ENCODE measurements at places on chromosomes 5 and 9.

- DNase-seq = no peak
Measured at GRCh38 chr9:14542071-14542470, 151.2 kb downstream of the ZDHHC21 start.

- no peak for DNase-seq
Measured at GRCh38 chr5:89968958-89969381, 440.6 kb downstream of the CETN3 start.

DNA sequence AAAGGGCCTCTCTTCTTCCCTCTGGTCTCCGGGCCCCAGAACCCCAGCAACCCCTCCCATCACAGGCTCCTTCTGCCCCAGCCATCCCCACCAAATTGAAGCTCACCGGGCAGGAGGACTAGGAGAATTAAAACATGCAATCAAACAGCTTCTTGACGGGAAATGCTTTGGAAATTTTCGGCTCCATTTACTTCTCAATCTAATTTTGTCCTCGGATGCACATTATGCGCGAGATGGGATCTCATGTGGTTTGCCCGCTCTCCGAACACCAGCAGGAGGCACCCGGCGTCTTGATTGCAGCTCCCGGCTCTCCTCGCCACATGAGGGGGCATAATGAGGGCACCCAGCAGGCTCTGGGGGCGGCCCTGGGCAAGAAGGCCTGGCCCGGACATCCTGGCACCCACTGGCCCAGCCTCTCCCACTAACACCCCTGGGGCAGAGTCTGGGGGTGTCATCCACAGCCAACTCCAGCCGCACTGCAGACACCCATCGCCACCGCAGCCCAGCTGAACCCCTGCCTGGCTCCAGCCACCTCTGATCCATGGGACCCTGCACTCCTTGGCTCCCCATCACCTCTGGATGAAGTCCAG, 135.5 kb downstream of the PAX5 start:
- DNase-seq = no peak

DNA sequence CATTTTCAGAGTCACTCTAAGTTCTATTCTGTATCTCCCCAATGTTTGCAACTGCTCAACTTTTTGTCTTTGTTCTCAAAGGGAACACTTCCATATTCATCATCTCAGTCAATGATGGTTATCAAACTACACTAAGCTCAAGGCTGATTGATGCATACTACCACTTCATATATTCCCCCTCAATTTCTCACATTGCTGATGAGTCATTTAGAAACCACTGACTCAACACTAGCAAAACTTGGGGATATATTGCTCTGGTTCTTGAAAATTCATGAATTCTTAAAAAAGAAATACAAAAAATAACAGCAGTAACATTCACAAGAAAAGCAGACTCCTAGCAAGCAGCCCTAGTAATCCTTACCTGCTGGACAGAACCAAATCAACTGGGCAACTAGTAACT, 52.2 kb downstream of the ABHD17B start:
- peak; percentile 30 for DNase-seq

- DNase-seq = no peak
Measured at GRCh38 chr5:78576376-78576775, 72.2 kb downstream of the LHFPL2 start.

- DNase-seq = no peak
Measured at GRCh38 chr5:142032747-142033631, 20.2 kb upstream of the GNPDA1 start.

- DNase-seq = no peak
Measured at GRCh38 chr9:76032038-76032796, 141.7 kb downstream of the PCSK5 start.

- peak; percentile 4 for DNase-seq
Measured at GRCh38 chr5:140833993-140834392, at the start of gene PCDHA7. PCDHA7 (plus strand) TSS chr5:140834269; CDS start chr5:140834384, 115 bp downstream.

DNA sequence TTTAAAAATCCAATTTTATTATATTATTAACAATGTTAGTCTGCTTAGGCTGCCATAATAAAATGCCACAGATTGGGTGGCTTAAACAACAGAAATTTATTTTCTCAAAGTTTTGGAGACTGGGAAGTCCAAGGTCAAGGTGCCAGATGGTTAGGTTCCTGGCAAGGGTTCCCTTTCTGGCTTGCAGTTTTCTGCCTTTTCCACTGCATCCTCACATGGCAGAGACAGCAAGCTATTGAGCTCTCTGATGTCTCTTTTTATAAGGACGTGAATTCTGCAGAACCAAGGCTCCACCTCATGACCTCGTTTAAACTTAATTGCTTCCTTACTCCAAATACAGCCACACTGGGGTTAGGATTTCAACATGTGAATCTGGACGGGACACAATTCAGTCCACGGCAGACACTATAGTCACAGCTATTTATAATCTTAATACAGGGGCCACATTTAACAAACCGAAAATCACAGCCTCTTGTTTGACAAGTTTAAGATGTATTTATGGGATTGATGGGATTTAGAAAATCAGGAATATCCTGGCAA, 174.9 kb upstream of the PUM3 start:
- no peak for DNase-seq

GRCh38 chr5:124952079-124952478, 205.6 kb upstream of the ZNF608 start:
- no peak for DNase-seq

DNA sequence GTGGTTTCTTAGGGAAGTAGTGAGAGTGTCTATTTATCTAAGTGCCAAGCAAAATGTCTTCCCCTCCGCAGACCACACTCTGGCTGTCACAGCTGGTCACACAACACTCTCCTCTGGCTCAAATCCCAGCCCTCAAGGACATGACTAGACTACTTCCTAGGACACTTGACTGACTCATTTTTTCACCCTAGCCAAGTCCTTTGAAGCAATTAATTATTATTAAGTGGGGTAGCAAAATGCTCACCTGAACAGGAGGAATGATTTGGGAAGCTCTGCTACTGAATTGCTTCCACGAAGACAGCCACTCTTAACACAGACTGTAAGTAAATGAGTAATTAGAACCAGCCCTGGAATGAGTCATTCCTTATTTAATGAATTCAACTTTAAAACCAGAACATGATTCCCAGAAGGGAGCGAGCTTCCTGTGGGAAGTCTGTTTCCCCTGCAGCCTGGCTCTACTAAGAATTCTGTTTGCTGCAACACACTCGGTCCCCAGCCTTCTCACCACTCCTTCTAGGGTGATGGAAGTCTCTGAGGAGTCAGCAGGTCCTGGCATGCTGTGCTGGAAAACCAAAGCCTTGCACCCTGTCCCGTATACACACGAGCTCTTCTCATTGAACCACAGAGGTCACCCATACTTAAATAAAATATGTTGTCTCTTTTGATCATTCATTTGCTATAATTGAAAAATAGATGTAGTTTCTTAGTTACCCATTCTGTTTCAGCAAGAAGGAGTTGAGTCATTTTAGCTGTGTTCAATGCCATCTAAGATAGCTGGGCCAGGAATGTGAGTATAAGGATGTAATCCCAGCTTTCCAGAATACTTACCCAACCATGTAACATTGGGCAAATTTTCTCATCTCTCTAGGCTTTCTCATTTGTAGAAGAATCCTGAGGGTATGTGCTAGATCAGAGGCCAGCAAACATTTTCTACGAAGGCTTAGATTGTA, 218.6 kb upstream of the RASEF start:
- DNase-seq = peak; percentile 92

GRCh38 chr5:73499187-73499586, 945 bp downstream of the BTF3 start:
- no peak for DNase-seq

DNA sequence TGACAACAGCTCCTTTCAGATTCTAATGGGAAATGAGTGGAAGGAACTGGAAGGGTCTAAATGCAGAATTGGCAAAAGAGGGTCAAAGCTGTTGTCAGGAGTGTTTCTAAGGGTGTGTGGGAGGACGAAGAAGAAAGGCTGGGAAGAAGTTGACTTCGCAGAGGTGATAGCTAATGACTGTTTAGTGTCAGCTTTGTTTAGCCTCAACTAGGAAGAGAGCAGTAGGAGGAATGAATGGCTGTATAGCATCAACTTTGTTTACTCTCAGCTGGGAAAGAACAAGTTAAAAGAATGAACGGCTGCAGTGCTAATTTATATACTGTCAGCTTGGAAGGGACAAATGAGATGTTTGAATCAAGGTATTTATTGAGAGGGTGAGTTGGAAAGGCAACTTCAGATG, 5.9 kb upstream of the LIX1 start:
- DNase-seq = no peak

- DNase-seq = no peak
Measured at GRCh38 chr5:2432076-2432920, 319.2 kb downstream of the IRX2 start.

GRCh38 chr5:148963664-148964063, 99.2 kb downstream of the SH3TC2 start:
- DNase-seq = no peak

DNA sequence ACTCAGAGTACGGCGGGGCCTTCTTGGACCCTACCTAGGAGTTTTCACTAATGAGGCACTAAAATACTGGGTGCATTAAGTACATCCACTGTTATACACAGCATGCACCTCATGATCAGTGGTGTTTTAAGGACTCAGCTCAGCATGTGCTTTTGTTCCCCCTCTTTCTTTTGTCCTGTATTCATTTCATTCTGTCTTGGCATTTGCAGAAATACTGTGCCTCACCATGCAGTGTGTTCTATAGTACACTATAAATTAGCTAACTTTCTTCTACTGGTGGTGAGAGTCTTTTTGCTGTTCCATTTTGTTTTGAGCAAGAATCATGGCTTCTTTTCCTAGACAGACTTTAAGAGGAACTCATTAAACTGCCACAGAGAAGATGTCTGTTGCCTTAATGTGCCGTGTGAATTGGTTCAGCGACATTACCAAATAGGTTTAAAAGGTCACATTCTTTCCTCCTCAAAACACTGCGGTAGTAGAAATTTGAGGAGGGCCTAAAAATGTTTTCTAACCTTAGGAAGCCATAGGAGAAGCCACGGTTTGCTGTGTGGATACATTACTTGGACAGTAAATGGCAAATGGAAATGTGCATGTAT, 276.6 kb downstream of the MAST4 start:
- DNase-seq = no peak

DNA sequence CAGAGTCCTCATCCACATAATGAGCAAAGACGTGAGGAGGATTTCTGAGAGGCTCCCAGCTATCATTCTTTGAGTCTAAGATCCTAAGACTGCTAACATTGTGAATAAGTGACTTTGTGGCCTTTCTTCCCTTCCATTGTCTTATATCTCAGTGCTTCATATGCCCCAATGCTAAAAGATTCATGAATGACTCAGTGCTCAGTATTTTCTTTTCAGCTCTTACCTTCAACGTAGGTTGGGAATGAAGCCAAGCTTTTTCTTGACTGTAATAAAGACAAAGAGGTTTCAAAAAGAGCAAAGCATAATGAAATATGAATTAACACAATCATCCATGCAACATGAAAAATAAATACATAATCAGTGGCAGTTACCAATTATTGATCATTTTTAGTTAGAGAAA, 146.4 kb downstream of the ENTREP1 start:
- DNase-seq = peak; percentile 27

DNA sequence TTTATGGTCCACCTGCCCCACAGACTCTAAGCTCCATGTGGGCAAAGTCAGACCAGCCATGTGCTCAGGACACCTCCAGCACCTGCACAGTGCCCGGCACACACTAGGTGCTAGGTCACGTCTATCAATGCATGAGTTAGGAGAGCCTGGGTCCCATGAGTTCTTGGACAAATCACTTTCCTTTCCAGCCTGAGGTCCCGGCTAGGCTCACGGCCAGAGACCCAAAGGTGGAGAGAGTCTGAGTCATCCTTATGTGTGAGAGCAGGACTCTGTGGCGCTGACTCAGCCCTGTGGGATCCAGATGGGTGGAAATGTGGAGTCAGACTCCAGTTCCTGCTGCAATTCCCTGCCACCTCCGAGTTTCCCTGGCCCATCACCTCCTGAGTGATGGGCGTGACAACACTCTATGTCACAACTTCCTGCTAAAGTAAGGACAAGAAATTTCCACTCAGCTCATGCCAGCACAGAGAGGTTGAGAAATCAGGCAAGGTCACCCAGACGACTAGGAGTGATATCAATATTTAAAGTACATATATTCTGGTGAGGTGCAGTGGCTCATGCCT, 2.5 kb upstream of the ST6GALNAC4 start:
- DNase-seq = peak; percentile 100

GRCh38 chr9:134375430-134376385, 49.5 kb downstream of the RXRA start:
- DNase-seq = no peak

DNA sequence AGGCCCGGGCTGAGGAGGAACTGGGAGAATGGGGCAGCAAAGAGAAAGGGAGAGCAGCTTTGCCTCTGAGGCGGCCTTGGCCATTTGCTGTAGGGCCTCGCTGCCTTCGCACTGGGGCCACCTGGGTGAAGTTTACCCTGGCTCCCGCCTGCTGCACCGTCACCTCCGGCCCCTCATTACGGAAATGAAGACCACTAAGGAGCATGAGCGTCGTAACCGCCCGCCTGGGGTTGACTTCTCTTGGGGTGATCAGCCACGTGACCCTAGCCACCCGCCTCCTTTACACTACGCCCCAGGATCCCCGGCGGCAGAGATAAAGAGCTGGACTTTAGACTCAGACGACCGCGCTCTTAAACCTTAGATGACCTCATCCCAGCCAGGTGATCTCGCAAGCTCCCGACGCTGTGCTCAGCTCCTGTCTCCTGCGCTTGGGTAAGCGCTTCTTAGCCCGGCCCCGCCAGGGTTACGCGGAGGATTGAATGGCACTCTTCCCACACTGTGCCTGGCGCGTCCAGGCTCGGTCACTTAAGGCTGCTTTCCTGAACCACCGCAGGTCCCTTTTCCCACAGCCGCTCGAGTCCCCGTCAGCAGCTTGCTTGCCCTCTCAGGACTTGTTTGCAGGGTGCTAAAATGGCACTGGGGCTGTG, 107.9 kb upstream of the LARP1 start:
- DNase-seq = no peak

DNA sequence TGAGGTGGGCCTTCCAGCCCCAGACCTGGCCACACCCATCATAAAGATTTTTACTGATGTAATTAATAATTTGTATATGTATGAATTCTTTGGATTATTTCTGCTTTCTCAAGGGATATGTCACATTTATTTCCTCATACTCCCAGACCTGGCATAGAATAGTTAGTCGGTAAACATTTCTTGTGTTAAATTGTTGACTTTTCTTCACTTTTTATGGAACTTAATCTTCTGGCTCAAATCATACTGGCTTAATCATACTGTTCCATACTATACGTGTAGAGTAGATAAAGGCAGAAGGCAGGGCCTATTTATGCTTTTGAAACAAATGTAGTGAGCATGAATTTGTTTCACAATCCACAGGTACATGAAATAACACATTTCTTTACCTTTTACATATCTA, 155.8 kb downstream of the DEPDC1B start:
- no peak for DNase-seq
